ENCODE measurements at places on chromosomes 13 and 19. TPM values are rescaled to one million over a fixed set of nuclear protein-coding genes. Genes with fewer than 3 reads are reported as not detected.

DNA sequence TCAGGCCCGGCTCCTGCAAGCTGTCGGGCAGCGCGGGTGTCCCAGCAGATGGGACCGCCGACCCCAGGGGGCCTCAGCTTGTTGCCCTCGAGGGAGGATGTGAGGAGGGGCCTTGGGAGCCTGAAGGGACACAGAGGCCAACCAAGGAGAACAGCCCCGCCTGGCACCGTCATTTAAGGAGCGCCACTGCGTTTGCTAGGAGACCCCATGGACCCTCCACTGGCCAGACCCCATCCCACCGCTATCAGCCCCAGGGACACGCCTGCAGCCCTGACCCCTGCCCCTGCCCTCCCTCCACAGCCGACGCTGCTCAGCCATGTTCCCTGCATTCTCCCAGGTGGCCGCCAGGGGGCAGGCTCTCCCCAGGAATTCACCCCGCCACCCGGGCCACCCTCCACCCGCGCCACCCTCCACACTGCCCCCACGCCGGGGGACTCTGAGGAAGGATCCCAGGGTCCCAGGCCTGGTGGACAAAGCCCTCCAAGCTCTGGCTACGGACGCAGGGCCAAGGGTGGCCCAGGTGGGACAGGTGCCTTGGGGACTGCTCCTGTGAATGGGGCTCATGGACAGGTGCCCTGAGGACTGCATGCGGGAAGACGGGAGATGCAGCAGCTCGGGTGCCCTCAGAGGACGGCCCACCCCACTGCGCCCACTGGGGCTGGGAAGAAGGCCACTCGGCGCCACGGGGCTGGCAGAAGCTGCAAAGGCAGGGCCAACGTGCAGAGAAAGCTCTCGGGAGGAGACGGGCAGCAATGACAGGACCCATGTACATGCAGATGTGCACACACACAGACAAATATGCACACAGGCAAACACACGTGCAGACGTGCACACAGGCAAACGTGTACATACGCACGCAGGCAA lies 34.4 kb downstream of the PIP5K1C start:
- H3K27ac ChIP-seq = peak overlapping the region; percentile 12
- H3K4me3 ChIP-seq = no peak overlapping the region
- no peaks in the 10 kb centered on the region for H3K27me3 ChIP-seq
- H3K36me3 ChIP-seq = no peaks in the 10 kb centered on the region
- H3K4me1 ChIP-seq = peaks cover 6% of the 10 kb centered on the region

GRCh38 chr13:67043901-67044300 lies 186.2 kb downstream of the PCDH9 start:
- no peaks in the 10 kb centered on the region for H3K36me3 ChIP-seq
- H3K27me3 ChIP-seq = no peaks in the 10 kb centered on the region
- DNase-seq = no peak
- no peak overlapping the region for H3K4me3 ChIP-seq

GRCh38 chr13:29589967-29590366 lies 5.5 kb downstream of the SLC7A1 start:
- H3K4me1 ChIP-seq = no peaks in the 10 kb centered on the region
- H3K27me3 ChIP-seq = no peaks in the 10 kb centered on the region

GRCh38 chr13:99363949-99364348 lies 56.8 kb upstream of the GPR183 start:
- no peak overlapping the region for H3K27ac ChIP-seq
- H3K27me3 ChIP-seq = no peaks in the 10 kb centered on the region
- no peaks in the 10 kb centered on the region for H3K36me3 ChIP-seq
- H3K4me1 ChIP-seq = no peaks in the 10 kb centered on the region

GRCh38 chr13:35567406-35567980 lies 91.0 kb upstream of the MAB21L1 start:
- H3K36me3 ChIP-seq = peaks cover 4% of the 10 kb centered on the region
- DNase-seq = no peak
- H3K4me3 ChIP-seq = no peak overlapping the region
- H3K27me3 ChIP-seq = no peaks in the 10 kb centered on the region
- H3K4me1 ChIP-seq = no peaks in the 10 kb centered on the region

GRCh38 chr13:113753171-113753570 lies 5.9 kb upstream of the TMEM255B start:
- H3K4me1 ChIP-seq = no peaks in the 10 kb centered on the region
- H3K27me3 ChIP-seq = no peaks in the 10 kb centered on the region
- no peak overlapping the region for H3K27ac ChIP-seq
- no peak for DNase-seq

DNA sequence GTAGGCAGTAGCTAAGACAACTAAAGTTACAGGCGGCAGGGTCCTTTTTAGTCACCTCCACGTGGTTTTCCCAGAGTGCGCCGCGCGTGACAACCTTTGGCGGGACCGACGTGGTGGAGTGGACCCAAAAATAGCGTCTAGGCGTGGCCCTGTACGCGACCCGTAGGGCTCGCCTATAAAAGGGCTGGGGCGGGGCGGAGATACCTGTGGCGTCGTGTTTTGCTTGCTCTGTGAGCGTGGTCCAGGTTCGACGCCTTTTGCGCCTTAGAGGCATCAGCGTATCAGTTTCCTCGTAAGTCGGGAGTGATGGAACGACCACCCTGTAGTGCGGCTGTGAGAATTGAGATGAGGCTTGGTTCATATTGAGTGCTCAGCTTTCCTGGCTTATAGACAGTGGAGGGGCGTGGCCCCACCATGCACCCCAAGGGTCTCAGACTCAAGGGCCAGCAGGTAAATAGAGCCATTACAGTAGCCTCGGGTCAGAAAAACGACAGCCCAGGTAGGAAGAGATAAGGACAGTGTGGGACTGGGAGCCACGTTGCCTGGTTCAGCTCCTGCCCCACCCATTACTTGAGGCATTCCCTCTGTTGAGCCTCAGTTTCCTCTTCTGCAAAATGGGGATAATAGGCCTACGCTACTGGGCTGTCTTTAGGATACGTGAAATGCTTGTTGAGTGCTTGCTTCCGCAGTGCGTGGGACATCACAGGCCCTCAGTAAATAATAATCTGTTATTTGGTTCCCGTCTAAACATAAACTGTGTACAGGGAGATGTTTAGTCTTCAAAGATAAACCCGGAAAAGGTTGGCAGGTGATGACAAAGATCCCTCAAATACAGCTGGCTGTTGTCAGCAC lies 693 bp upstream of the TMED1 start:
- peak overlapping the region; percentile 95 for H3K4me3 ChIP-seq
- DNase-seq = peak; percentile 76
- no peaks in the 10 kb centered on the region for H3K4me1 ChIP-seq
- H3K27me3 ChIP-seq = no peaks in the 10 kb centered on the region

GRCh38 chr13:57829496-57829895 lies 198.0 kb downstream of the PCDH17 start:
- H3K4me3 ChIP-seq = no peak overlapping the region
- H3K36me3 ChIP-seq = no peaks in the 10 kb centered on the region
- no peak for DNase-seq
- H3K27me3 ChIP-seq = no peaks in the 10 kb centered on the region

GRCh38 chr13:106484537-106485193 lies 50.8 kb downstream of the EFNB2 start:
- DNase-seq = no peak
- H3K4me1 ChIP-seq = no peaks in the 10 kb centered on the region
- no peak overlapping the region for H3K27ac ChIP-seq
- H3K27me3 ChIP-seq = no peaks in the 10 kb centered on the region

DNA sequence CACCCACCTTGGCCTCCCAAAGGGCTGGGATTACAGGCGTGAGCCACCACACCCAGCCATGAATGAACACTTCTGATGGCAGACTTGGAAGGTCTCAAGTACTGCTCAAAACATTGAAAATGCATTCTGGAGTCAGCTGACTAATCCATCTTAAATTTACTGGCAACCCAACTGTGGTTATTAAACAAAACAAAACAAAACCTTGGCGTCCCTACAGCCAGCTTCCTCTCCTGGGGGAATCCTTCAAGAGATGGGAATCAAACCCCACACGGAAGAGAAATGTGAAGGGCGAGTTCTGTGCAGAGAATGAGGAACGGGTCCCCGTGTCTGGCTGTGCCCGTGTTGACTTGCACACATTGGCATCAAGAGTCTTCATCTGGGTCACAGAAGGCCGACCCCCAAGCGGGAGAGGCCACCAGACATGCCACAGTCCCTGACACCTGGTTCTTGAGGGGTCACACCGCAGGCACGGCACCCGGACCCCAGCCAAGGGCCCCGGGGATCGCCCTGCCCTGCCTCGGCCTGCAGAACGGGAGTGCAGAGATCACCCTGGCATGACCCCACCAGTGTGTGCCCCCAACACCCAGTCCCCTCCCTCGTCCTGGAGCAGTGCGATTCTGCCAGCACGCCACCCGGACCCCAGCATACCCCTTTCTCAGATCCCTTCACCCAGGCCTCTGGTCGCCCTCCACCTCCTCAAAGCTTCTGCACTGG lies 3.2 kb downstream of the MAP2K2 start:
- H3K4me3 ChIP-seq = no peak overlapping the region
- peaks cover 8% of the 10 kb centered on the region for H3K4me1 ChIP-seq
- DNase-seq = no peak
- H3K27ac ChIP-seq = peak overlapping the region; percentile 32
- H3K36me3 ChIP-seq = no peaks in the 10 kb centered on the region

GRCh38 chr19:48108997-48109782 lies 1.4 kb downstream of the PLA2G4C start:
- H3K36me3 ChIP-seq = no peaks in the 10 kb centered on the region
- no peak overlapping the region for H3K4me3 ChIP-seq
- H3K27ac ChIP-seq = no peak overlapping the region
- DNase-seq = no peak
- no peaks in the 10 kb centered on the region for H3K27me3 ChIP-seq
- H3K4me1 ChIP-seq = no peaks in the 10 kb centered on the region

- no peak overlapping the region for H3K27ac ChIP-seq
- no peak overlapping the region for H3K4me3 ChIP-seq
- DNase-seq = no peak
- no peaks in the 10 kb centered on the region for H3K27me3 ChIP-seq
Measured at GRCh38 chr13:28545583-28546333, 50.8 kb upstream of the FLT1 start.

DNA sequence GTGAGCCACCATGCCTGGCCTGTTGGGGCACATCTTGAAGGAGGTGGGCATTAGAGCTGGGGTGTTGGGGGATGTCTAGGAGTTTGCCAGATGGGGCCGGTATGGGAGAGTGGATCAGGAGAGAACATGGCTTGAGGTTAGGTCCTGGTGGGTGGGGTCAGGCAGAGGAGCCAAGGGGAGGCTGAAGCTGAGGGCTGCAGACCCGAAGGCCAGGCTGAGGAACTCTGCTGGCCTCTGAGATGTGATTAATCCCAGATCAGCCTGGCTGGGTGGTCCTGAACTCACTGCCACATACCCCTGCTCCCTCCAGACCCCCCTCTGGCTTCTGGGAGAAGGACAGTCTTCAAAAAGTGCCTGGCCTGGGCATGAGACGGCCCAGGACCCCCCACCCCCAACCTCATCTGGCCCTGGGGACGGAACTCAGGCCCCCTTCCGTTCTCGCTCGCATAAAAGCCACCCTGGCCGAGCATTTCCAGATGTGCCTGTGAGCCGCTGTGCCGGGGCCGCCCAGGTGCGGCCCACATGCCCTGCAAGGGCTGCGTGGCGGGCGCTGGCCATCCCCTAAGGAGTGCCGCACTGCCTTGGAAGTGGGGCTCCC lies 2.7 kb downstream of the FSTL3 start:
- H3K27ac ChIP-seq = peak overlapping the region; percentile 90
- H3K4me3 ChIP-seq = peak overlapping the region; percentile 72
- H3K36me3 ChIP-seq = no peaks in the 10 kb centered on the region
- peaks cover 15% of the 10 kb centered on the region for H3K4me1 ChIP-seq
- no peaks in the 10 kb centered on the region for H3K27me3 ChIP-seq

GRCh38 chr13:29924482-29925350 lies 74.3 kb upstream of the UBL3 start:
- no peaks in the 10 kb centered on the region for H3K36me3 ChIP-seq
- no peak for DNase-seq
- H3K4me1 ChIP-seq = peaks cover 25% of the 10 kb centered on the region

- DNase-seq = no peak
- no peaks in the 10 kb centered on the region for H3K4me1 ChIP-seq
- no peaks in the 10 kb centered on the region for H3K27me3 ChIP-seq
- H3K36me3 ChIP-seq = no peaks in the 10 kb centered on the region
- no peak overlapping the region for H3K4me3 ChIP-seq
- H3K27ac ChIP-seq = no peak overlapping the region
Measured at GRCh38 chr13:112954488-112955270, 14.3 kb upstream of the MCF2L start.

- no peaks in the 10 kb centered on the region for H3K27me3 ChIP-seq
- H3K4me3 ChIP-seq = peak overlapping the region; percentile 16
- no peaks in the 10 kb centered on the region for H3K4me1 ChIP-seq
Measured at GRCh38 chr19:17830567-17831418, 9.5 kb upstream of the INSL3 start.

DNA sequence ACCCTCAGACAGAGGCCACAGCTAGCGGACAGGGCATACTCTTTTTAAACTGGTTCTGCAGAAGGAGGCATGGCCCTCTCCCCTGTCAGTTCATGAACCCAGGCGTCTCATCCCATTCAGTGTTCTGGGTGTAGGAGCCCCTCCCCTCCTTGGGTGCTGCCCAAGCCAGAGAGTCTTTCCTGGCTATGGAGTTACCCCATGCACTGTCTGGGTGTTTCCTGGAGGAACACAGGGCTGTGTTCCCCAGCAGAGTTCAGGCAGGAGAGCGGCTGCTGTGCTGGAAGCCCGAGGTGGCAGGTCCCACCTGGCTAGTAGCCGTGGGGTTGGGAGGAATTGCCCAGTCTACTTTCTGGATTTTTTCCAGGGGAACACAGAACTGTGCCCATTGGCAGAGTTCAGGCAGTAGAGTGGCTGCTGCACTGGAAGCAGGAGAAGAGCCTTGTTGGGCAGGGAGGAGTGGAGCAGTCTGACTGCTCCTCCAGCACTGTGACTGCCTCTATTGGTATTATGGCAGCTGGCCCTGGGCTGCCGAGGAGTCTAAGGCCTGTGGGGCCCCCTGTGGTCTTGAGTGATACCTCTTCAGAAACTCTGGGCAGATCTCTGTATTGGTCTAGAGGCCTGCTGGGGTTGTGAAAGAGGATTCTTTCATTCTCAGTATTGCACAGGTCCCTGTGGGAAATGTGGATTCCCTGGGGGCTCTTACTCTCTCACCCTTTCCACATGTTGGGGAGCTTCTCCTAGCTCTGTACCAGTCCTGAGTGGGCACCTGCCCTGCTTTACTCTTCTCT lies 168.3 kb downstream of the PCDH20 start:
- no peaks in the 10 kb centered on the region for H3K36me3 ChIP-seq
- H3K27me3 ChIP-seq = no peaks in the 10 kb centered on the region
- no peak overlapping the region for H3K4me3 ChIP-seq
- no peaks in the 10 kb centered on the region for H3K4me1 ChIP-seq
- H3K27ac ChIP-seq = no peak overlapping the region

Gene NDUFB7
- 299 TPM for total RNA-seq

Gene ZNF808
- 35.1 TPM for total RNA-seq

Gene HOOK2
- total RNA-seq = 98.6 TPM

Gene LIM2
- not detected for total RNA-seq

Gene ZNF560
- total RNA-seq = not detected
